COR-L47 (cell line): ENCODE measurements at places on chromosomes 2 and 18.

DNA sequence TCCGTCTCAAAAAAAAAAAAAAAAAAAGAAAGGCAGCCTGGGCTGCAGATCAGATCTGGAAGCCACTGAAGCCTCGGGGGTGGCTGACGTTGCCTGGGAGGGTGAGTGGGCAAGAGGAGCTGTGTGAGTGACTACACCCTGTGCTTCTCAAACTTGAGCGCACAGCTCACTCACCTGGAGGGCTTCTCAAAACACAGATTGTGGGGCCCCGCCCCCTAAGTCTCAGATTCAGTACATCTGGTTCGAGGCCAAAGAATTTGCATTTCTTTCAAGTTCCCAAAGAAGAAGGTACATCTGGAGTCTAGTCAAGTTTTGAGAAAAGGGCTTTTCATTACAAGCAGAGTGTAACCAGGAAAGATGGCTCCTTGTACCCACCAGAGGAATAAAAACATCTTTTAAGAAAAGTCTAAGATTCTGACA, 97.7 kb upstream of the CAB39 start:
- DNase-seq, result no peak

- no peak for DNase-seq
Measured at GRCh38 chr2:181054256-181054655, 73.9 kb downstream of the UBE2E3 start.

GRCh38 chr2:27776696-27777095, 5.2 kb downstream of the MRPL33 start:
- DNase-seq, result no peak

- peak; percentile 64 for DNase-seq
Measured at GRCh38 chr2:204545861-204546735, 823 bp downstream of the PARD3B start.

DNA sequence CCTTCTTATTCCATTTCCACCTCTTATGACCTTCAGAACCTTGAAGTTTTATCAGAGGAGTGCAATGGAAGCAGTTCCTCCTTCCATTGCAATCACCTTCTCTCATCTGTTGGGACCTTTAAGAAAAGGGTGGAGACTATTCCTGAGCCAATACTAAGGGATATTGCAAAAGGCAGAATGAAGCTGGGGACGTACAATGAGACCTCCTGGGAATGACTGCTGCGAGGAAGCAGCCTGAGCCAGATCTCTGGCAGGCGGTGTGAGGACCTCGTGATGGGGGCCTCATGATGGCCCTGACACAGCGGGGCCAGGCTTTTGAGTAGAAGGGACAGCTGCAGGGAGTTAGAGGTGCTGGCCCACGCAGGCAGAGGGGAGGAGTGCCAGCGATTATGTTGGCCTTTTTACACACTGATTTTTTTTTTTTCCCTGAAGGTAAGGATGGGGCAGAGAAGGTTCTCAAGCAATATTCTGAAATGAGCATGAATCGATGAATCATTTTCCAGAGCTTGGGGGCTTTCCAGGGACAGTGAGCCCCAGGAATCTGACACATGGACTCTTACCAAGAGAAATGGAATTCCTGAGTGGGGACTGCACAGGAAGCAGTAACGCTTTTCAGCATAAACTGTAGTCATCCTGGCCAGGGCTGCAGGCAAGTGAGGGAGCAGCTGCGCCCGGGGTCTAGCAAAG, 40.0 kb upstream of the LAPTM4A start:
- DNase-seq, result no peak

DNA sequence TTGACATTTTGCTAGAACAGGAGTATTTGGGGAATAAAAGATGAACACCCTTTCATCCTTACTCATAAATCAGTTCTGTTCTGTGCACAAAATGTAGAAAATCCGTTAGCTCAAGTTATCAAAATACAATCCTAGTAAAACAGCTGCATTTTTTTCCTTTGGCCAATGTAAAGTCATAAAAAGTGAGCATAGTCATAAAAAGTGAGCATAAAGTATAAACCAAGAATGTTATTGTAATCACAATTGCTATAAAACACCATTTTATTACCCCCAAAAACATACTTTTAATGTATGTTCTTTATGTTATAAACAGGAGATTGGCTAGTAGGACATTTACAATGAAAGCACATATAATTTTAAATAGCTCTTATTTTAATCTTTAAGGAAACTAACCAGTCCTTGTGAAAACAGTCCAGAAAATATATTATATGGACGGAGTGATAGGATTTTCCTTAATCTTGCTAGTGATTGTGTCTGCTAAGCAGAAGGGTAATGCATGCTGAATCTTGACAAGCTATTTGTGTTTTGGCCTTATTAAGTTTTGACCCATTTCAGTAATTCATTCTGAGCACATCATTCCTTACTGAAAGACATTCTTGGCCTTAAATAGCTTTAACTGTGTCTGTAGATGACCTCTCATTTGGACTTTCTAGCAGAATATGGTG, 891.8 kb downstream of the DSC3 start:
- DNase-seq, result no peak
